ENCODE measurements at places on chromosomes 4 and X.

DNA sequence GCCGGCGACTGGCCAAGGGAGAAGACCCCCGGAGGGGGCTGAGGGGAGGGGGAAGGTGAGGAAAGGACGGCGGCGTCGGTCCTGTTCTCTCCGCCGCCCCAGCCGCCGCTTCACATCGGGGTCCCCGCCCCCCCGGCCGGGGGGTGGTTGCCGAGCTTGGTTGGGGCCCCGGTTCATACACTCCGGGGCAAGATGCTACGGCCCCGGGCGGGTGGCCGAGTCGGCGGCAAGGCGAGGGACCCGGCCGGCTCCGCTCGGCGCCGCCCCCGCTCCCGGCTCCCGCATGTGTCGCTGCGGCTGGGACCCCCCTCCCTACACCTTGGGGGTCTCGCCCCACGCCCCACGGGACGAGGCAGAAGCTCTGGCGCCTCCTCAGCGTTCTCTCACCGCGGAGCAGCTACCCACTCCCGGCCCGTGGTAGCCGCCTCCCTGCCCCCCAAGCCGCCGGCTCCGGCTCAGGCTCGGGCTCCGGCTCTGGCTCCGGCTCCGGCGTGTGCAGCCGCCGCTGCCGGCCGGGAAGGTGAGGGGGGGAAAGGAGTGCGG, 461 bp downstream of the FBXW7 start:
- no peak for DNase-seq

GRCh38 chr4:151094290-151094751, 5.1 kb upstream of the RPS3A start:
- DNase-seq: no peak

- DNase-seq: no peak
Measured at GRCh38 chr4:15293711-15294110, 134.1 kb upstream of the C1QTNF7 start.

DNA sequence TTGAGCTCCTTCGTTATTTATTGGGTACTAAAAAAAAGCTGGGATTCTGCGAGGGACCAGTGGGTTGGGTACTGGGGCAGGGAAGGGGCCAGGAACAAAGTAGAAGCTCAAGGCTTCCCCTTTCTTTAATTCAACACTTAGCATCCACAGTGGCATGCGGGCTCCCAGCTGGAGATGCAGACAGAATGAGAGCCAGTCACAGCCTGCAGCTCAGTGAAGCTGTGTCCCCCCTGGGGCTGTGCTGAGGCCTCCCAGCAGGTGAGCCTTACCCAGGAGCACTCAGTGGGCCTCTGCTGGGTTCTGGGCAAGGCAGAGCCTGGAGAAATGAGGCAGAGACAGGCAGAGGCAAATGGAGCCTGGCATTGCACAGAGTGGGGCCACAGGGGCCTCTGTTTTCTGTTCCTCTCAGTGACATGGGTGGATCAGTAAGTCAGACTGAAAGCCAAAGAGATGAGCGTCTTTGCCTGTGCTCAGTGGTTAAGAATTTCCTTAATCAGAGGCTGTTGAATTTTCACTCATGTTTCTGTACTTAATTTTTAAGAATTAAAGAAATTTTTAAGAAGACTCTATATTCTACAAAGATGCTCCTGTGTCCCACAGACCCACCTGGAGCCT, 181.4 kb upstream of the RBPJ start:
- no peak for DNase-seq

GRCh38 chr4:48078862-48079655, 55.0 kb downstream of the TXK start:
- DNase-seq: no peak

- DNase-seq: no peak
Measured at GRCh38 chrX:152899111-152899873, 1.4 kb downstream of the ZNF185 start.

GRCh38 chr4:24303926-24304325, 280.4 kb downstream of the DHX15 start:
- DNase-seq: no peak

GRCh38 chr4:169208516-169208915, 62.2 kb downstream of the SH3RF1 start:
- no peak for DNase-seq

DNA sequence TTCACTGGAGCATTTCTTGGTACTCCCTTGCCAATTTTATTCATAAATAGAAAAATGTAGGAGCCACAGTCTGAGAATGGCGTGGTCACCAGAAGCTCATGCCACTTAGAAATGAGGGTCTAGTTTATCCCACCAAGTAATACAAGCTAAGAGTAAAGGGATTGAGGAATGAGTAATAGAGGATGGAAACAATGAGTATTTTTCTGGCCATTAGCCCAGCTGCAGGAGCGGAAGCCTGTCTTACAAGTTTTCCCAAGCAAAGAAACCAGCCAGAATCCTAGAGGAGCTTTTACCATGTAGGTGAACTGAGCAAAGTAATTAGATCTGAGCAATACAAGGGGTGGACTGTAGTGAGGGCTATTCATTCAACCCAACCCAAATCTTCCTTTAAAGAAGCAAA, 160.7 kb upstream of the NPY2R start:
- no peak for DNase-seq

DNA sequence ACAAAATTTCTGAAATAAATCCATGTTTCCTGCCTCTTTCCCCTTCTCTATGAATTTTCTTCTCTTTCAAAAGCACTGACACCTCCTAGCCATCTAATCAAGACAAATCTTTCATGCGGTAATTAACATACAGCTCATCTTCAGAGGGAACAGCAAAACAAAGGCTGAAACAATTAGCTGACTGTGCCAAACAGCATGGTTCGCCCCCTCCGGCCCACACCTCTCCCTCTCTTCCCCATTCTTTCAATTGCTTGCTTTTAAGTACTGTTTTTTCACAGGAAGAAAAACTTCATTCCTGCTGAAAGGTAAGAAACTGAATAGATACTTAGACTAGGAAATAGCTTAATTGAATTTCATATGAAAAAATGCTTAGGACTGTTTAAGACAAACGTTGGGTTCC, 291.1 kb upstream of the NOCT start:
- DNase-seq: no peak

GRCh38 chr4:122099896-122100295, 52.2 kb upstream of the BLTP1 start:
- no peak for DNase-seq

GRCh38 chrX:135112096-135112729, 8.1 kb downstream of the ETDB start:
- DNase-seq: peak; percentile 46

- no peak for DNase-seq
Measured at GRCh38 chr4:102717448-102718092, 43.2 kb downstream of the MANBA start.

DNA sequence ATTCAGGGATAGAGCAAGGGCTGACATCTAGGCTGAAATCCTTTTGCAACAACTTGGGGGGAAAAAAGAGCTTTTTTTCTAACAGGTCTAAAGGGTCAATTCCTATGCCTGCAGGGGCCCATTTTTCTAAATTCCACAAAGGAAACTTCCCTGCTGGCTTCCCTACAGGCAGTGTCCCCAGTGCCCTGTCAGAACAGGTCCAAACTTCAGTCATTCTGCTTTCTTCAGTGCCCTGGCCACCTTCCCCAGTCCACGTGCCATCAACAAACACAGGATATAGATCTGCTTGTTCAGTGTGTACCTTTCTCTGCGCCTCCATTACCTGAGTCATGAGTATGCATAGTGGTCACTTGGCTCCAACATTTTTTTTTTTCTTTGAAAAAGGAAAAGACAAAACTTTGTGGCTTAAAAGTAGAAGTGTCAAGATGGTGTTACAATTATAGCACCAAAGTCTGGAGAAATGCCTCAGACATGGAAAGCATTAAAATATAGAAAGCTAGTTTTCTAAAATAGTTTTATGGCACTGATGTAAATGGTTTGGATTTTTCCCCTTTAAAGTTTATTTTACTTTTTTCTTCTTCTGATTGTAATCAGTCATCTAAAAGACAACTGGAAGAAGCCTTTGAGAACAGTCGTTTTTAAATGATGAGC, 84.0 kb upstream of the JADE1 start:
- no peak for DNase-seq

DNA sequence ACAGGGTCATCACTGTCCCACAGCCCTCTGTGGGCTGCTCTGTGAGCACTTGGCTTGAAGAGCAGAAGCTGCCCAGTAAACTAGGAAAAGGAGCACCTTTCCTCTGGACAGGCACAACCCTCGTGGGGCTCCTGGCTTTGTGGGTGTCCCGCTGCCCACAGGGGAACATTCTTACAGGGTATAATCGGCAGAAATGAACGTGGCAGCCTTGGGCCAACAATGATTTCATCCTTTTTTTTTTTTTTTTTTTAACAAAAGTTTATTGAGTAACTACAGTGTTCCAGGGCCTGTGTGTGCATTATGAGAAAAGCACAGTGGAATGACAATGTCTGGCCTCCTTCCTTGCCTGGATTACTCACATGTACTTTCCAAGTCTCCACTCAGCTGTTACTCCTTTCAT, 197.2 kb downstream of the PDGFC start:
- DNase-seq: no peak

DNA sequence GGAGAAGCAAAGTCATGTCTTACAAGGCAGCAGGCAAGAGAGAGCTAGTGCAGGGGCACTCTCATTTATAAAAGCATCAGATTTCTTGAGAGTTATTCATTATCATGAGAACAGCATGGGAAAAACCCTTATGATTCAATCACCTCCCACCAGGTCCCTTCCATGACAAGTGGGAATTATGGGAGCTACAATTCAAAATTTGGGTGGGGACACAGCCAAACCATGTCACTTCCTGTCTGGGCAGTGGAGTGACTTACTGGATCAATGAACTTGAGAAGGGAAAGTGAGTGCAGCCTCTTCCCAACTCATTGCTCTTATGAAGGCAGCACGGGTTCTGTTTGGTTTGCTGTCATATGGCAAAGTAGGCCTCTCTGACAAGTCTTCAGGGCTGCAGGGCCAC, 261.8 kb upstream of the TAPT1 start:
- no peak for DNase-seq

GRCh38 chrX:136525738-136526606, 6.0 kb upstream of the VGLL1 start:
- no peak for DNase-seq

GRCh38 chrX:155998761-155999510, 1.4 kb downstream of the IL9R start:
- no peak for DNase-seq

DNA sequence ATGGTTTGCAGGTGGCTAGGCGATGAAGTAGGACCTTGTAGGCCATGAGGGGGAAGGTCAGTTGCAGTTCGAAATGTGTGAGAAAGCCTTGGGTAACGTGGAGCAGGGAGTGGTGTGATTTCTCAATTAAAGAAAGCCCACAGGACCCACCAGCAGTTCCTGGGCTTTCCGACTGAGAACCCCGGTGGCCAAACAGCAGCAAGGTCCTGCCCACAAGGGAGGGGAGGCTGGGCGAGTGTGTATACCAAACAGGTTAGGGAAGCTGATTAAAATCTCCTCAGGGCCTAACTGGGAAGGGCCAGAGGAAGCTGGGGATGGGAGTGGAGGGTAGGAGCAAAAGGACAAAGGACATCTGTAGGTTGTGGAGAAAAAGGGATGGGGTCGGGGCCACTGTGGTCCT, 2.4 kb downstream of the ATP6AP1 start:
- DNase-seq: no peak

DNA sequence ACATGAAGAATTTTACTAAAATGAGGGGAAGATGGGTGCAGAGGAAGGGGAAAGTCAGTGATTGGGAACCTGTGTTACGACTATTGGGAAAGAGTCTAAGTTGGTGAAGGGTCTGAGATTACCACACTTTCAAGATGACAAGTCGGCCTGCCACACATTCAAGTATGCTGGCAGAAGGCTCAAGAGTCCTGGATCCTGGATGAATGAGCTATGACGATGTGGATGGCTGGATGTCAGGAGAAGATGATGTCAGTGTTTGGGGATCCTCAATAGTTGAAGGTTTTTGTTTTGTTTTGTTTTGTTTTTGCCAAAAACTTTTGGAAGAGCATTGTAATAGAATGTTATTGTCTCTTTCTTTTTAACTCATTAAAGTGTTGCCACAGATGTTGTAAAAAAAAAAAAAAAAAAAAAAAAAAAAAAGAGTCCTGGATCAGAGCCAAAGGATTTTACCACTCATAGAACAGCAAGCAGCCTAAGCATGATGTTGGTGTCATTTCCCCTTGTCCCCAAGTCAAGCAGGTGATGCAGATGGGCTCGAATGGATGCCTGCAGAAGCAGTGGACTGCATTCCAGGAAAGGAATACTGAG, 120.6 kb downstream of the REELD1 start:
- DNase-seq: no peak

GRCh38 chrX:113421432-113421831, 580.8 kb upstream of the AMOT start:
- DNase-seq: no peak

- DNase-seq: no peak
Measured at GRCh38 chr4:54556587-54556986, 101.2 kb upstream of the KIT start.

DNA sequence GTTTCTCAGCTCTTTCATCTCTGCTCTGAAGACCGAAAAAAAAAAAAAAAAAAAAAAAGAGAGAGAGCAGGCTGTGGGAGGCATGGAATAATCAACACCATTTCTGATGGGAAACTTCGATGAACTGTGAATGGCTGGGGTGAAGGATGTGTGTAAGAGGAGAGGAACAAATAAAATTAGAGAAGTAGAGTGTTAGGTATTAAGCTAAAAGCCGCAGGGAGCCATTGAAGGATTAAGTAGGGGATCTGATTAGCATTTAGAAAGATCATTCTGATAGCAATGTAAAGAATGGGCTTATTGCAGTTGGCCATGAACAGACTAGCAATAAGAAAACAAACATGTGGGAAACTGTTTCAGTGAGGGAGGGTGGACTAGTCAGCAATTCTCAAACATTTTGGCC, 33.6 kb upstream of the JADE1 start:
- no peak for DNase-seq

DNA sequence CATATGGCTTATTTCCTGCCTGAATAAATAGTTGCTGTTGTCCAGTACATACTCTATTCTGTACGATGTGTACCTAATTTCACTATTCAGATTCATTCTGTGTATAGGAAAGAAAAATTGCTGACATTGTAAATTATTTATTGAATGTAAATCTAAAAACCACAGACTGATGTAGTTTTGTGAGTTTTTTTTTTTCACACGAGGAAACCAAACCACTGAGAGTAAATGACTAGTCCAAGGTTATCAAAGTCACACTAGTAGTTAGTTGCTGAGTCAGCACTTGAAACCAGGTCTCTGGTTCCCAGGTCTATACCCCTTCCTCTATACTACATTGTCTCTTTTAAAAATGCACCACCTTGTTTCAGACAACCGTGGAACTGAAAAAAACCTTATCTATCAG, 298.3 kb upstream of the DIAPH2 start:
- DNase-seq: no peak

- DNase-seq: no peak
Measured at GRCh38 chr4:37628977-37629609, 57.1 kb downstream of the RELL1 start.

DNA sequence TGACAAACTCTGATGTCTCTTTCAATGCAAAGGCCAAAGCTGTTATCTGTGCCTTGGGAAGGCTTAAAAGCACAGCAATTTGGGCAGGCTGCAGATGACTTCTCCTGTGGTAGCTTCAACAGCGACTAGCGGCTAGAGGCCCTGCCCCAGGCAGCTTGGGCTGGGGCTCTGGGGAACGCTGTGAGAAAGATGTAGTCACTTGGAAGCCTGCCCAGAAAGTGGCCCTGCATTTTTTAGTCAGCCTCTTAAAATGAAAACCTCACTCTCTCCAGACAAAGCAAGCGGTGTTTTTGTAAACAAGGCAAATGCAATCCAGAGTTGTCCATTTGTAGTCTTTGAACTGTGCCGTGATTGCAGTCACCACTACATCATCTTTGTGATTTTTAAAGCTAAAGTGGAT, 27.5 kb downstream of the PCYT1B start:
- no peak for DNase-seq
